ENCODE measurements at places on chromosomes 7 and 10. TPM values are rescaled to one million over a fixed set of nuclear protein-coding genes. Genes with fewer than 3 reads are reported as not detected.

DNA sequence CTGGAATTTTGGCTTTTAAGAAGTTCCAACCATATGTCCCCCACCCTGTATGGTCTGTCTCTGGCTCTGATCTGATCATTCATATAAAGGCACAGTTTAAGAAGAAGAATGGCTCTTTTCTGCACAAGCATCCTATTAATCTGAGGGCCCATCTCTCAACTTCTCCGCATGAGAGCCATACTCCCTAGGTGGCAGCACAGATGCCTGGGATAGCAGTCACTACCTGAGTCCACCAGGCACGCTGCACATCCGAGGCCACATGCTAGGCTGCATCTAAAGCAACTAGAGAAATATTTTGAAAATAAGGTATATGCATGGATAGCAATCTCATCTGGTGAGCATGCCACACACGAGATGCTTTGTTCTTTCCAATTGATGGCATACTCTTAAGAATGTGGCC lies 565.5 kb downstream of the PARD3 start:
- no peak for DNase-seq

DNA sequence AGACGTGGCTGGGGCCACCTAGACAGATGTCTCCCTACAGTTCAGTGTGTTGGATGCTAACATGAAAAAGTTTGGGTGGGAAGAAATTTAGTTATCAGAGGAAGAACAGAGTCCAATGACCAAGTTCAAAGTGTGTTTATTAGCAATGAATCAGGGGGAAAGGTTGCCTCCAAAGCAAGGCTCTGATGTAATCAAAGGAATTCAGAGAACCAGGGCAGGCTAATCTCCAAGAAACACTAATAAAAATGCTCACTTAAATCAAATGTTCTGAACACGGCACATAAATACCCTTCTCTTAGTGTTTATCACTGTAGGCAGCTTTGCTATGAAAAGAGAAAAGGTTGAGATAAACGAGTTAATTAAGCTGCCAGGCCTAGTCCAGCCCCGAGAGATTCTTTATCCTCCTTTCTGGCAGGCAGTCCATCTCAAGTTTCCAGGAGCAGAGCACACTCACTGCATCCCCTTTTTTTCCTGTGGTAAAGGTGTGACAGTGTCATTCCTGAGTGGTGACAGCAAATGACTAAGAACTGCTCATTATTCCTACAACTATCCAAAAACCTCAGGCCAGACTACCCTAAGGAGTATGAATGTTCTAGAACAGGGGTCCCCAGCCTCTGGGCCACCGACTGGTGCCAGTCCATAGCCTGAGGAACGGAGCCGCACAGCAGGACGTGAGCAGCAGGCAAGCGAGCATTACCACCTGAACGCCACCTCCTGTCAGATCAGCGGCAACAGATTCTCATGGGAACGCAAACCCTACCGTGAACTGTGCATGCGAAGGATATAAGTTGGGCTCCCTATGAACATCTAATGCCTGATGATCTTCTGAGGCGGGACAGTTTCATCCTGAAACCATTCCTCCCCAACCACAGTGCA lies 66.9 kb upstream of the FHIP2A start:
- no peak for DNase-seq

- DNase-seq: no peak
Observed at GRCh38 chr7:71323726-71324125, 191.8 kb downstream of the GALNT17 start.

DNA sequence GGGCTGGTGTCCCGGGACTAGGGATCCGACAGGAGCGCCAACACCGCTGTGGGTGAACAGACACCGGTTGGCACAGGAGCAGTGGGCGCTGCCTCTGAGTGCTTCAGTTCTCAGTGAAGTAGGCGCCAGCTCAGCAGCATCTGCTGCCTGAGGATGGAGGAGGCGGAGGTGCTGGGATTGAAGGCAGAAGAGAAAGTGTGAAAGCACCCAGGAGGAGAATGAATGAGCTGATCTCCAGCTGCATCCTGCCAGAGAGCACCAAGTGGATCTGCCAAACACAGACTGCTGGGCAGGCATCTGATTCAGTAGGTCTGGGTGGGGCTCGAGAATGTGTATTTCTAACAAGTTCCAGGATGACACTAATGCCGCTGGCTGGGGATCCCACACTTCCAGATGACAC lies 74.5 kb downstream of the LANCL2 start:
- DNase-seq: no peak

GRCh38 chr10:3782146-3782450 lies 2.9 kb downstream of the KLF6 start:
- no peak for DNase-seq

DNA sequence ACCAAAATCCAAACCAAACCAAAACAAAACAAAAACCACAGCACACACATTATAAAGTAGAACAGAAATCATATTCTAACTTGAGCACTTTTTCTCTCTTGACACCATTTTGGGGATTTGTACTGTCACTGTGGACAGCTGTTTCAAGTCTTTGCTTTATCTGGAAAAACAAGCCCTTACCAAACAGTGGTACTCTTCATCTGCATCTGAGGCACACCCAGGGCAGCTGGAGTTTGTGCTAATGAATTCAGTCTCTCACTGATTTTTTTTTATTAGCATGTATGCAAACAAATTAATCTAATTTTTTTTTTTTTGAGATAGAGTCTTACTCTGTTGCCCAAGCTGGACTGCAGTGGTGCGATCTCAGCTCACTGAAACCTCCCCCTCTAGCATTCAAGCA lies 171.4 kb downstream of the RAPGEF5 start:
- no peak for DNase-seq

The CRHR2 gene
- 0.92 TPM for total RNA-seq

The SPDYE5 gene
- not detected for total RNA-seq

The DNAH11 gene
- total RNA-seq: 0.60 TPM

The EPO gene
- 0.60 TPM for total RNA-seq

The AKR1D1 gene
- total RNA-seq: 0.28 TPM

The SVOPL gene
- total RNA-seq: 2.3 TPM
